ENCODE measurements at places on chromosomes 3 and 15.

- DNase-seq: no peak
Measured at GRCh38 chr15:25635191-25635590, 196.4 kb upstream of the UBE3A start.

GRCh38 chr3:26931896-26932295 lies 309.3 kb downstream of the LRRC3B start:
- DNase-seq: no peak

DNA sequence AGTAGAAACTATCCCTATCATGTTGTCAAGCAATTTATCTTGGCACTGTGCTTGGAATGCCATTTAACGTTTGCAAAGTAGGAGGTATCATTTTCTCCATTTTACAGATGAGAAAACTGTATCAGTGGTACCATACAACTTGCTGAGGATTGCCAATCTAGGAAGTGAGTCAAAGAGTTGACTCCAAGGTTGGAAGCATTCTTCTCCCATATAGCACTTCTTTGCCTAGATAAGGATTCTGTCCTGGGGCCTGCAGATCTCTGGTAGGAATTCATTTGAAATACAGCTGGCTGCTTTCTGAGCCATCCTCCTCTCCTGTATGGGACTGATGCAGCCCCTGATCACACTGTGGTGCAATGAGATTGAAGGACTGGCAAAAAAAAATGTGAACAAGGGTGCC lies 170.2 kb downstream of the ALDH1A2 start:
- DNase-seq: no peak

- DNase-seq: no peak
Measured at GRCh38 chr3:85254738-85255137, 295.9 kb downstream of the CADM2 start.

DNA sequence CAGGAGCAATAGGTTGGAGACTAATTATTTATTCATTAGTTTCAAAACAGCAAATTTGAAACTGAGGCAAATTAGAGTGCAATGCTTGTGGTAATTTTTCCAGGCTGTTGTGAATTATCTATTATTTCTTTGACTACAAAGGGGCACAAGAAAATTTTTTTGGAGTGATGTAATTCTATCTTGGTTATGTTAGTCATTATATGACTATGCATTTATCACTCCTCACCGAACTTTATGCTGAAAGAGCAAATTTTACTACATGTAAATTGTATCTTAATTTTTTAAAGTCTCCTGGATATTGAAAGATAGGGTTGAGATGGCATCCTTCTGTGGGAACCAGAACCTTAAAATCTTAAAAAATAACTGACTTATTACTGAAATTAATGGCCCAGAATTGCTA lies 320.0 kb upstream of the ROBO1 start:
- peak; percentile 20 for DNase-seq

DNA sequence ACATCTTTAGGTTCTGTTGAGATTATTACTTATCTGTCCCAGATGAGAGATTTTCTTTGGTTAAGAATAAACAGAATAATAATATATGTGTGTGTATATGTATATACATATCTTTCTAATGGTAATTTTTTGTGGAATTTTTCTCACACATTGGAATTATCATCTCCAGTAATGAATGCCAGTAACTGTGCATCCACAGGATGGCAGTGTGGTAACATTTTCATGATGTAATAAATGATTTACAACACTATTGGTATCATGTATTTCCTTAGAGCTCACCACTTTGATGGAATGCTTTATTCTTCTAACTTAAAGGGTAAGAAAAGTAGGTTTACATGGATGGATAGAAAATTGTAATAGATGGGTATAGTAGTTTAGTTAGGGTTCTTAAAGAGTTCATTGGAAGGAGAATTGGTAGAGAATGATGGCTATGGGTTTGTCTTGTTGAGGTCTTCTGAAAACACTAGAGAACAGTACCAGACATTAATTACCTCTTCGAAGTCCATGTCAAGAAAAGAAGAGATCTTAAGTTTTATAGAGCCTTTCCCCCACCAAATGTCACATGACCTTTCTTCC lies 78.1 kb downstream of the STT3B start:
- peak; percentile 57 for DNase-seq

GRCh38 chr15:83654379-83655236 lies 685 bp downstream of the ADAMTSL3 start:
- no peak for DNase-seq

- no peak for DNase-seq
Measured at GRCh38 chr3:28262001-28262400, 20.6 kb downstream of the CMC1 start.

GRCh38 chr3:59920822-59921221 lies 871.0 kb upstream of the CFAP20DC start:
- no peak for DNase-seq

DNA sequence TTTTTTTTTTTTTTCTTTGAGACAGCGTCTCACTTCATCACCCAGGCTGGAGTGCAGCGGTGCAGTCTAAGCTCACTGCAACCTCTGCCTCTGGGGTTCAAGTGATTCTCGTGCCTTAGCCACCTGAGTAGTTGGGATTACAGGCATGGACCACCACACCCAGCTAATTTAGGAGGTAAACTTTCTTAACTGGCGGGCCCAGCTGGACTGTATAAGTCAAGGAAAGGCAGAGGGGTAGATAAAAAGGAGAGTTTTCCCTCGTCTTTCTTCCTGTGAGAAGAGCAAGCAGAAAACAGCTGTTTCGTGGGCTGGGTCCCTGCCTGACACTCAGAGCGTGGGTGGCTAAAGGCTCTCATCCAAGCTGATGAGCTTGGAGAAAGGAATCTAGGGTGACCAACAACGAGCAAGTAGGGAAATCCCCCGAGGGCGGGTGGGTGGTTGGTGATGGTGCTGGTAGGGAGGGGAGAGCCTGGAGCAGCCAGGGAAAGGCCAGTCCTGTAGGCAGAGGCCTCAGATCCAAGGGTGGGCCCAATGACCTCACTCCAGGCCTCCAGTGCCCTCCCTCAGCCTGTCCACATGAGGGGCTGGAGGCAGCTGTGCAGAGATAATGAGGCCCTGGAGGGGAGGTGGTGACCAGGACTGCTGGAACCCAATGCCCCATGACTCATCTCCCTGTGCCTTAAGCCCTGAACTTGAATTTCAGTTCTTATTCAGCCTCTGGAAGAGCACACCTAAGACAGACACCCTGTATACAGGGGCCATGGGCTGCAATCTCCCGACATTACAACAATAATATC lies 43.1 kb upstream of the LIMD1 start:
- peak; percentile 98 for DNase-seq

DNA sequence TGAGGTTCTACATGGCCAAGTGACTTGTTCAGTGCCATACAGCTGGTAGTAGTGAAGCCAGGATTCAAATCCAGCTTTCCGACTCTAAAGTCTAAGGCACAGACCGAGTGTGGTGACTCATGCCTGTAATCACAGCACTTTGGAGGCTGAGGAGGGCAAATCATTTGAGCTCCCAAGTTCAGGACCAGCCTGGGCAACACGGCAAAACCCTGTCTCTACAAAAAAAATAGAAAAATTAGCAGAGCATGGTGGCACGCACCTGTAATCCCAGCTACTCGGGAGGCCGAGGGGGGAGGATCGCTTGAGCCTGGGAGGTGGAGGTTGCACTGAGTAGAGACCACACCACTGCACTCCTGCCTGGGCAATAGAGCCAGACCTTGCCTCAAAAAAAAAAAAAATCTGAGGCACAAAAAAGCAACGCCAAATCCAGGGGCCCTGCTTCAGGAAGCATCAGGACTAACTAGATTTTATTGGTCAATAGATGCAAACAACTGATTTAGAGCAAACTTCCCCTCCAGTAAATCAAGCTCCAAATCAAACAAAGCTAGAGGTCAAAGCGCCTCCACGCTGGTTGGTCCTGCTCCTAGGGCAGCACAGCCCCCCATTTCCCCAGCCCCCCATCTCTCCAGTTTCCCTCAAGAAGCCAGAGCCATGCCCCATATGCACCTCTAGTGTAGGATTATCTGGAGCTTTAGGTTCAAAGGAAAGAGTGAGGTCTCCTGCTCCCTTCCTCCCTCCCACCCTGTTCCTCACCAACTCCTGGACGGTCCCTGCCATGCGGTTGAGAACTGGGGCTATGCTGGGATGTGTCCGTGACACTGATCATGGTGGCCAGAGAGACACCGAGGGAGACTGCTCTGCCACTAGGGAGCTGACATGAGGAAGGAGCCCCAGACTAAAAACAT lies 2.9 kb upstream of the TNK2 start:
- no peak for DNase-seq

GRCh38 chr3:115698851-115699591 lies 75.7 kb downstream of the GAP43 start:
- DNase-seq: peak; percentile 40

- no peak for DNase-seq
Measured at GRCh38 chr3:151067158-151067557, 18.3 kb upstream of the MED12L start.

- DNase-seq: peak; percentile 30
Measured at GRCh38 chr3:119841808-119842471, 60.0 kb downstream of the NR1I2 start.

GRCh38 chr3:127734754-127735473 lies 62.2 kb downstream of the ABTB1 start:
- peak; percentile 95 for DNase-seq

- no peak for DNase-seq
Measured at GRCh38 chr15:87575896-87576473, 680.6 kb downstream of the NTRK3 start.

- DNase-seq: no peak
Measured at GRCh38 chr3:182940266-182940808, 40.0 kb downstream of the DCUN1D1 start.

- no peak for DNase-seq
Measured at GRCh38 chr3:195755791-195756676, 35.3 kb downstream of the MUC20 start.

- peak; percentile 14 for DNase-seq
Measured at GRCh38 chr3:61876797-61877196, 315.4 kb downstream of the PTPRG start.

DNA sequence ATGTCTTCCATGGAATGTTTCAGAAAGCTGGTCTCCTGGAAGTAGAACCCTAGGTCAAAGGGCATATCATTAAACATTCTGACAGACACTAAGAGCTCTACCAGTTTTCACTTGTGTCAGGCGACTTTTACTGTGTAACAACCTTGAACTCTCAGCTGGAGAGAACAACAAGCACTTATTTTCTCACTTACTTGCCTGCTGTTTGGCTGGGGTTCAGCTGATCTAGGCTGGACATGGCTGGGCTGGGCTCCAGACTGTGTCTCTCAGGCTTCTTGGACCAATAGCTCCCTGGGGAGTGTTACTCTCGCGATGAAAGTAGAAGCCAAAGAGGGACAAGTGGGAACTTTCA lies 527.3 kb downstream of the SHQ1 start:
- no peak for DNase-seq

GRCh38 chr3:120393243-120393642 lies 44.1 kb upstream of the LRRC58 start:
- DNase-seq: no peak

DNA sequence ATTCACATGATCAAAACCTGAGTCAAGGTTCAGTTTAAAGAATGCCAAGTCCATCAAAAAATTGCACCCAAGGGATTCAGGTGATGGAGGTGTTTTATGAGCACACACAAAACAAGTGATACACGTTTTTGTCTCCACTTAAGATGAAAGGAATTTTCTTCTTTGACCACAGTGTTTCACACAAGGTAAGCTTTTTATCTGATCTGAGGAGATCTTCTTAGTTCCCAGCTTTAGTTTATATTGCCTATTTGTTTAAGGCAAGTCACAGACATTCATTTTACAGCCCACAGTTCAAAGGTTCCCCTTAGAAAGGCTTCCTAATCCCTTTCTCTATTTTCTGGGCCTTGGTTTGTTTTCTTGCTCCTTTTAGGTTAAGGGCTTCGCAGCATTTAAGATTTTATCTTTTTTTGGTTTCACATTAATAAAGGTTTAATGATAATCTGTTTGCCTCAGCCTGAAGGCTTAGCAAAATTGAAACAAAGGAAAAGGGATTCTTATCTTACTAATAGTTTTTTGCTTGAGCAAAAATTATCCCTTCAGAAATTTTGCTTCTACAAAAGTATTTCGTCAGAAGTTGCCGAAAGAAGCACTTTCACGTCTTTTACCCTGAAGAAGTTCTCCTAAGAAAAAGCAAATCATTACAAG lies 420.5 kb upstream of the NAALADL2 start:
- DNase-seq: peak; percentile 22

GRCh38 chr3:84108442-84108971 lies 850.3 kb upstream of the CADM2 start:
- peak; percentile 2 for DNase-seq

DNA sequence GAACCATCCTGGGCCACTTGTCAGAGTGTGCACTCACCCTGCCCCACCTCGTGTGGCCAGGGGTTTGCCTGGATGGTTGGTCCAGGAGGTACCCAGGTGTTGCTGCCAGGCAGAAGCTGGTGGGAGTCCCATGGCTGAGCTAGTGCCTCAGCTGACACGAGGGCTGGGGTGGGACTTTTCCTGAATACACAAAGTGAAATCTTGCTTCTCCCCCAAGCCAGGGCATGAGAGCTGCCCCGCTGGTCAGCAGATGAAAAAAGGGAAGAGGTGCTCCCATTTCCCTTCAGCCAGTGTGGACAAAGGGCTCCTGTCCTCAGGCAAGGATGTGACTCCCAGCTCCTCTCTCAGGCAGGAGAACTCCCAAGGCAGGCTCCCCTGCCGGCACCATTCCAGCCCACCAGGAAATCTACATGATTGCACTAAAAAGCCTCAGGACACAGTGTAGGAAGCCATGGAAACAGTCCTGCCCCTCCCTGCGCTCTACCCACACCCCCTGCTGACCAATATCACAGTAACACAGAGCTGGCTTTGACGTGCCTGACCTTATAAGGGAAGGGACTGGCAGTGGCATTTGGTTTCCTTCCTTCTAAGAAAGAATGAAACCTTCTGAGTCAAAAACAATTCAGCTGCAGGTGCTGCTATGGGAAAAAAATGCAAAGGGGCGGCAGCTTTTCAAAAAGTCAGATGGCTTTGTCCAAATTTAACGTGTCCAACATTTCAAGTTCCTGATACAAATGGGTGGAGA lies 33.9 kb downstream of the MYO5C start:
- DNase-seq: peak; percentile 81

- no peak for DNase-seq
Measured at GRCh38 chr3:173920386-173920785, 522.8 kb downstream of the NLGN1 start.

DNA sequence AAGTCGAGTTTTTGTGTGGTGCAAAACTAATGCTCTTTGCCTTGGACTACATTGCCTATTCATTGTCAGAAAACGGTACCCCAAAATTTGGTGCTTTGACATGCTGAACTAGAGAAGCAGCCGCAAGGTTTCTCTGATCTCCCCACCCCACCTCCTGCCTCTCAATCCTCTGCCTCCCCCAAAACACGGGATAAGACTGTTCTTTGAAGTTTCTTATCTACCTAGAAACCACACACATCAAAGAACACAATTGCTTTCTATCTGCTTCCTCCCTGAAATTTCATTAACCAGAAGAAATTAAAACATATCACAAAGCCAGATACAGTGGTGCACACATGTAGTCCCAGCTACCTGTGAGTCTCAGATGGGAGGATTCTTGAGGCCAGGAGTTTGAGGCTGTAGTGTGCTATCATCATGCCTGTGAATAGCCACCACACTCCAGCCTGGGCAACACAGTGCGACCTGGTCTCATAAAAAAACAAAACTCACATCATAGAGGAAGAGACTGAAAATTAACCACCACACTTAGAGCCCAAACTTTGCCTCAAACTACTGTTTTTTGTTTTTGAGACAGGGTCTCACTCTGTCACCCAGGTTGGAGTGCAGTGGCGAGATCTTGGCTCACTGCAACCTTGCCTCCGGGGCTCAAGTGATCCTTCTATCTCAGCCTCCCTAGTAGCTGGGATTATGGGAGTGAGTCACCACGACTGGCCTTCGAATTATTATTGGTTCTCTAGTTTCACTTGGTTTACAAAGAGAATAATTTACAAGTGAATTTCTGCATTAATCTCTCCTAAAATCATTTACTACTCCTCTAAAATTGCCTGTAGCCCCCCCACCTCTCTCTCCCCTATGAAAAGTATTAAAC lies 2.7 kb upstream of the PCNP start:
- DNase-seq: no peak

- DNase-seq: no peak
Measured at GRCh38 chr15:56725386-56725785, 7.9 kb downstream of the ZNF280D start.
